ENCODE measurements at places on chromosomes 11 and 22.
A peak's percentile ranks its signal among the peaks of the same experiment; 100 is the strongest.

DNA sequence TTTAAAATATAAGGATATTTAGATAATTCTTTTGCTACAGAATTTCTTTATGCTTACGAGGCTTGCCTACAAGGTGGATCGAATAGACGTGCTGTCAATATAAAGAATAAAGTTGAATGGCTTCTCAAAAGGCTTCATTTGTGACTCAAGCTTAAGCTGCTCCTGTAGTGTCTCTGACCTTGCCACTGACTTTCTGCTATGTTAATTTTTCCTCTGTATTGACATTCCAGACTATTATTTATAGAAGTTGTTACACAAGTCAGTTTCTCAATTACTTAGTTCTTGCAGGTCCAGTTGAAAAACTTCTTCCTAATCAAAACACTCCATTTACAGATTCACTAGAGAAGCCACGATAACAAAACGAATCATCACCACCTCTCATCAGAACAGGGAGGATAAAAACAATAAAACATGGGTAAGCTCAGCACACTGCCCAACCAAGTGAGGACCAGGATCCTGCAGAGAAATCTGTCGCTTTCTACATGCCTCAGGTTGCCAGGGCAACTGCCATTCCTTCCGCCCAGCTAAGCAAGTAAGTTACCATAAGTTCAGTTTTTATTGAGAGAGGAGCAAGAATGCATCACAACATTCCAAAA, 39.0 kb upstream of the CHKA start:
- DNase-seq: no peak

DNA sequence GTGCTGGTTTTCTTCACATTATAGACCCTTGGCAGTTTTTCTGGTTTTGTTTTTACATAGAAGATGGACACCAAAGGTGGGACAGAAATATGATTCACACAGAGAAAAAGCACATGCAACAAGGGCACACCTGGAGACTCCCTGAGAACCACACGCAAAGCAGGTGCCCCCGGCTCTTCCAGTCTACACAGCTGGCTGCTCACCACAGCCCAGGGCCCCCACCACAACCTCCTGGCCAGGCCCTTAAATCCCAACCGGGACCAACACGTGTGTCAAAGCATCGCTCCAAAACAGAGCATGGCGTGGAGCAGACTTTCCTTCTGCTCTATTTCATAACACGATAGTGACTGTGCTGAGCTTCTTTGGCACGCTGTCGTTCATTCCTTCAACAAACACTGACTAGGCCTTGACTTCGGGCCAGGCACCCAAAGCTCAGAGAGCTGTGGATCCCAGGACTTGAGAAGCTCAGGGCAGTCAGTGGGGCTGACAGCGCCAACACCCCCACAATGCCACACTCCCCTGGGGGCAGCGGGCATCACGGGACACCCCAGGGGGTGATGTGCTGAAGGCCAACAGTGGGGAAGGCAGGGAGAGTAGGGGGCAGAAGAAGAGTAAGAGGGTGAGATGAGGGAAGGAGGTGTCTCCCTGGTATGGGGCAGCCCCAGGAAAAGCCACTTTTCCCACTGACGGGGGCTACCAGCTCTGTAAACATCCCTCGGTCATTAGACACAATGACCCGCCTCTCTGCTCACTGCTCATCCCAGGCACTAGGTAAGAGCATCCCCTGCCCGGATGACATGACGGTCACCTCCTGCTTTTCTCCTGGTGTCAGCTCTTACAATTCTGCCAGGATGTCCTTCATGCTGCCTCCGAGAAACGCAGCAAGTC, 26.0 kb downstream of the CELSR1 start:
- no peak for DNase-seq

GRCh38 chr22:50014655-50015401, 2.3 kb upstream of the IL17REL start:
- DNase-seq: no peak

DNA sequence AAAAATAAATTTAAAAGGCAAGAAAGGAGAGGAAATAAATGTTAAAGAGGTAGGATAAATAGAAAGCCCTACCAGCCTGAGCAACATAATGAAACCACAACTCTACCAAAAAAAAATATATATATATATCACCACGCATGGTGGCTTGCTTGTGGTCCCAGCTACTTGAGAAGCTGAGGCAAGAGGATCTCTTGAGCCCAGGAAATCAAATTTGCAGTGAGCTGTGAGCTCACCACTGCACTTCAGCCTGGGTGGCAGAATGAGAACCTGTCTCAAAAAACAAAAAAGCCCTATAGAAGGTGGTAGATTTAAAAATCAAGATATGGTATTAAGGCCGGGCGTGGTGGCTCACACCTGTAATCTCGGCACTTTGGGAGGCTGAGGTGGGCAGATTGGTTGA, 10.5 kb downstream of the NUCB2 start:
- no peak for DNase-seq

- no peak for DNase-seq
These were observed 16.1 kb upstream of the TMEM123 start for GRCh38 chr11:102468616-102469195.

GRCh38 chr11:44505581-44506054, 59.8 kb upstream of the CD82 start:
- no peak for DNase-seq

DNA sequence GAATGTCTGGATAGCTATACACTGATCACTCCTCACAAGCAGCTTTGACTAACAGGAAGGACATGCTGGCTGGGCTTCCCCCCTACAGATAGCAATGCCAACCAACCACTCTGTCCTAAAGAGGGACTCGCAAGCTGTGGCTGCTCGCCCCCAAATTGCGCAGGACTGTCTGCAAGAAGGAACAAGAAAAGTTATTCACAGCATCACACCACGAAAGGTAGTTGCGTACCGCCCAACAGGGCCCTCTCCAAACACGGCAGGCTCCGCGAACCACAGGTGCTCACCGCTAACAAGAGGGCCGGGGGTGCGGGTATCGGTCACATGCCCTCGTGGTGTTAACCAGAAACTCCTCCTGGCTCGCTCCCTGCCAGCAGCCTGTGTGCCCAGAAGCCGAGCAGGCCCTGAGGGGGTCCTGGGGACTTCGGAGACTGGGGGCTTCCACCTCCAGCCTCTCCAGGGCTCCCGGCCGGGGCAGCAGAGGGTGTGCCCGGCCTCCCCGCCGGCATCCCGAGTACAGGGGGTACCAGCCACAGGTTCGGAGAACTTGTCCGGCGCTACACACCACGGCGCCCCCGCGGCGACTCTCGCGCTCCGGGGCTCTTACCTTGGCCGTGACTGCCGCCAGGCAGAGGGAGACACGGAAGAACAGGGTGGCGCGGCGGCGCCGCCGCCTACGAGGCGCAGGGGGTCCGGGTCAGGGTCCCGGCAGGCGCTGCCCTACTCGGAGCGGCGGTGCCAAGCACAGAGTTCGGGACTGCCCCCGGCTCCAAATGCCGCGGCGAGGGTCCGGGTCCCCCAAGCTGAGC, 682 bp downstream of the LARGE1 start:
- DNase-seq: peak; percentile 5

- DNase-seq: no peak
These were observed 266.6 kb downstream of the CADM1 start for GRCh38 chr11:115237578-115237977.

DNA sequence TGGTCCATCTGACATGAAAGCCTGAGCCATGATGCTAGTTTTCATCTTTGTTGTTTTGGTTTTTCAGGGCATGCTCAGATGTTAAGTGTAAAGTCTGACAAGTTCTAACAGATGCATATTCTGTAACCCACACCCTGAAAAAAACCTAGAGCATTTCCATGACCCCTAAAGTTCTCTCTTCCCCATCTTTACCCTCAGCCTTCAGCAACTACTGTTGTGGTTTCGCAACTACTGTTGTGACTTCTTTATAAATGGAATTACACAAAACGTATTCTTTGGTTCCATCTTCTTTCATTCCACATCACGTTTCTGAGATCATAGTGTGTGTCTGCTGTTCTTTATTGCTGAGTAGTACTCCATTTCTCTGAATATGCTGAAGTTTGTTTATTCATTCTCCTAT, 65.1 kb upstream of the LDLRAD3 start:
- no peak for DNase-seq

- no peak for DNase-seq
These were observed 9.9 kb upstream of the SEC14L3 start for GRCh38 chr22:30481711-30482110.

- DNase-seq: no peak
These were observed 33.3 kb downstream of the ELF5 start for GRCh38 chr11:34480314-34480713.

DNA sequence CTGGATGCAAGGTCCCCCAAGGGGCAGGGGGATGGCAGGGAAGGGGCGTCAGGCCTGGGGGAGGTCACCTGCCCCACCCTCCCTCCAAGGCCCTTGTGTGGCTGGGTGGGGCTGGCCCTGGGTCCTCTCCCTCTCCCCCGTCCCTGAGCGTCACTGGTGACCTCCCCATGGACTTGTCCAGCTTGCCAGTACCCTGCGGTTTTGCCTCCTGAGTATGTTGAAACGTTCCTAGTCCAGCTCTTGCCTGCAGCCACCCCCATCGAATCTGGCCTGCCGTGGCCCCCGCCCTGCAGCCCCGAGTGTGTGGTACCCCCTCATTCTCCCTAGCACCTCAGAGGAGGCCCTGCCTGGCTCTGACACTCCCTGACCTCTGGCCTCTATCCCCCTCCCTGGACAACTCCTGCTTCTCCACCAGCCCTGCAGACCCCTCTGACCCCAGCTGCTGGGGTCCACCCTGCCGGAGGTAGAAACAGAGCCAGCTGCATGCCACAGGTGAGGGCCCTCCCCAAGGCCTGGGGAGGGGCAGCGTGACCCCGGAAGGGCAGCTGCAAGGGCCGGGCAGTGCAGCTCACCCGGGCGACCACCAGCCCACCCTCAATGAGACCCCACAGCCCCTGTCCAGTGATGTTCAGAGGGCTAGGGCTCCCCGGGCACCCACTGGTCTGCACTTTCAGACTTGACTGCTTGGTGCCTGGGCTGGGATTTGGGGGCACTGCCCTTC, 4.1 kb upstream of the MUC6 start:
- no peak for DNase-seq

DNA sequence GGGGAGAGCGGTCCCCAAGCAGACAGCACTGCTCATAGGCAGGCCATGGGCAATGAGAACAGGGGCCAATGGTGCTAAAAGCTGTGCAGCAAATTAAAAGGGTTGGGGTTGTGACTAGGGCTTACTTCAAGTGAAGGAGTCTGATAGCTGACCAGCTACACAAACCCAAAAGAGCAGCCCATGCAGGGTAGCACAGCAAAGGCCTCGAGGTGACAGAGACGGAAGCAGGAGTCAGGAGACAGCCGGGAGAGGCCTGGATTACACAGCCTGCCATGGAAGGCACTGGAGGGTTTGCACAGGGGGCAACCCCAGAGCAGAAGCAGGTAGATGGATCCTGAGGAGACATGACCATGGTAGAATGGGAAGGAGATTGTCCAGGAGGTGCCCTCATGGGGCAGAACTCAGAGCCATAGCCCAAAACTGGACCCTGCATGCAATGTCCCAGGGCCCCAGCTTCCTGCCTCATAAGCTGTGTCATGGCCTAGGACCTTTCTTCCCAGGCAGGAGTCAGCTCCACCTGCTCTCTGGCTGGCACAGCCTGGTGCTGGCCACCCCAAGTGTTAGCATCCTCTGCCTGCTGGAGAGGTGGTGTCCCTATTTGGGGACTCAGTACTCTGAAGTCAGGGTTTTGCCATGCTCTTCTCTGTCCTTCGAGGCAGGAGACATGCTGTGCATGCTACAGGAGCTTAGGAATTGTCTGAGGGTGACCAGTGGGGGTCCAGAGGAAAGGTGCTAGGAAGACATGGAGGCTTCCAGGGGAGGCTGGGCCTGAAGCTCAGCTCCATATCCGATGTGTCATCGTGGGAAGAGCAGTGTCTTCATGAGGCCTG, 33.3 kb downstream of the RSPH14 start:
- DNase-seq: no peak

- DNase-seq: no peak
These were observed 193.9 kb upstream of the RAG2 start for GRCh38 chr11:36791957-36792356.

GRCh38 chr22:21694394-21694793, 28.6 kb downstream of the PPIL2 start:
- no peak for DNase-seq

GRCh38 chr11:65425971-65426838, 3.6 kb downstream of the NEAT1 start:
- DNase-seq: no peak

- no peak for DNase-seq
These were observed 48.8 kb upstream of the SHISAL1 start for GRCh38 chr22:44361391-44362126.

GRCh38 chr11:34626393-34626792, 5.5 kb downstream of the EHF start:
- no peak for DNase-seq

DNA sequence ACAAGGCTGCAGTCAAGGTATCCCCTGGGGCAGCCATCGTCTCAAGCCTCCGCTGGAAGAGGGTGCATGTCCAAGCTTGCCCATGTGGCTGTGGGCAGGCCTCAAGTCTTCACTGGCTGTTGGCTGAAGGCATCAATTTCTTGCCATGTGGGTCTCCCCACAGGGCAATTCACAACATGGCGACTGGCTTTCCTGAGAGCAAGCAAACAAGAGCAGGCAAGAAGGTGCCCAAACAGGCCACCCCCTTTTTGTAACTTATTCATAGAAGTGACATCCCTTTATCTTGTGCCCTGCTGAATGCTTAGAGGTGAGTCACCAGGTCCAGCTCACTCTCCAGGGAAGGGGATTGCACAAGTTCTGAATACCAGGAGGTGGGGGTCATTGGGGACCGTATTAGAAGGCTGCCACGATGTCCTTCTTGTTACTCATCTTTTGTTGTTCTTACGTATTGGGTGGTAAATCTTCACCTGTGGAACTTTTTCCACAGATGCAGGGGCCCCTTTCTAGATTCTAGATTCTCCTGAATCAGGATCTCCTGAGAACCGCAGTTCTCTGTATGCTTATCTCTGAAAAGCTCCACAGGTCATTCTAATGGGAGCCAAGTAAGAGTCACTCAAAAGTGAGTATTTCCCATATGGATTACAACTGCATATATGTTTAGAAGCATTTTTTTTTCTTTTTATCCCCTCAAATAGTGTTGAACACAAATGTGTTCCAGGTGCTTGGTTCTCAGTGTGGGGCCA, 44.2 kb upstream of the MICAL2 start:
- DNase-seq: no peak

GRCh38 chr11:45848654-45849081, 1.4 kb downstream of the CRY2 start:
- DNase-seq: no peak

DNA sequence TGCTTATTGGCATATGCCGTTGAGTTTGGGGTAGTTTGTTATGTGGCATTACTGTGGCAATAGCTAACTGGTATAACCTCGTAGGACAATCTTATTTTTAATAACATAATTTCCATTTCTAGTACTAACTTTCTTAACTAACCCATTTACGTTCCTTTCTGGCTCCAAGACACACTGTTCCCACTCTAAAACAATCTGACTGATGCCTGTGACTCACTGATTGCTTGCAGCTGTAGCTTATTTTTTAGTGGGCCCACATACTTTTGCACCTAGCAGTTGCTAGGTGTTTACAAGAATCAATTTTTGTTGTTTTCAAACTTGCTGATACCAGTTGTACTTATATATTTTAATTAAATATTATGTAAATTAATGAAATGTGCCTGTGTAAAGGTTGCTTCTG, 52.2 kb downstream of the FAT3 start:
- DNase-seq: no peak
